ENCODE measurements at places on chromosomes 7 and 10.

- DNase-seq, result no peak
These were observed 1.9 kb upstream of the EPHB4 start for GRCh38 chr7:100829150-100829716.

DNA sequence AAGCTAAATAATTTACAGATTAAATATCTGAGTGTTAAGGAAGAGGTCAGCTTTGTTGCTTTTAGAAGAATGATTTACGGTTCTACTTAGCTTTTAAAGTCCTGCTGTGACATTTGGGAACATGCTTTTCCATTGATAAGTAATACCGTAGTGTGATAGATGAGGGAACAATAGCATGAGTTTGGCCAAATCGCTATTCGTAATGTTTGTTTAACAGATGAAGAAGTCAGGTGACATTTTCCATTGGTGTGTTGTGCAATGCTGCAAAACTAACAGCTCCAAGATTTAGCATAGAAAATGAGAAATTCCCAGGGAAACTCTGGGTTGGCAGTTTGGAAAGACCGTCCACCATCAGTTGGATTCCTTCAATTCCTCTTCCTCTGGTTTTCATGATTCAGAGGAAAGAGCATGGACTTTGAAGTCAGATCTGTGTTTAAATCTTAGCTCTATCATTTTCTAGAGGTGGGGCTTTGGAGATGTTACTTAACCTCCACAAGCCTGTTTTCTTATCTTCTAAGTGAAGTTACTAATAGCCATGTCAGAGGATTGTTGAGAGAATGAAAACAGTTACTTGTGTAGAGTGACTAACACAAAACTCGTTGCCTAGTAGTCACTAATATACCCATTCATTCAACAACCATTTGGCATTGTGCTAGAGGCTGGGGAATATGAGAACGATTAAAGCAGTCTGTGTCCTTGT lies 140.4 kb upstream of the BMPER start:
- no peak for DNase-seq

DNA sequence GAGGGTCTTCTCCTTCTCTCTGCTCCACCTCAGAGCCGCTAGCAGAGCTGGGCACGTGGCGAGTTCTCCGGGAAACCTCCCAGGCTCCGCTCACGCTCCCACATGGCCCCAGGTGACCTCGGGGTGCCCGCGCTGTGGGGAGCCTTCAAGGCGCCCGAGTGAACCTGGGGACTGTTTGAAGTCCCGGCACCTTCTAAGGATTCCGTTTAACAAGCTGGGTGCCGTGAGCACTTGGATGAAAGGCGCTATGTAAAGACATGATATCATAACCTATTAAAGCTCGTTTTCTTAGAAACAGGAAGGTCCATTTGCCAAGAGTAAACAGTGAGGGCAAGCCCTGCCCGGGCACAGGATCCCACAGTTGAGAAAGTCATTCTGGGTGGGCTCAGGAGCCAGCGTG lies 15.8 kb upstream of the MYL10 start:
- DNase-seq, result peak; percentile 74

- DNase-seq, result no peak
These were observed 68.9 kb downstream of the HTR7 start for GRCh38 chr10:90788968-90789367.

GRCh38 chr7:22356010-22356691 lies 803 bp downstream of the RAPGEF5 start:
- no peak for DNase-seq

DNA sequence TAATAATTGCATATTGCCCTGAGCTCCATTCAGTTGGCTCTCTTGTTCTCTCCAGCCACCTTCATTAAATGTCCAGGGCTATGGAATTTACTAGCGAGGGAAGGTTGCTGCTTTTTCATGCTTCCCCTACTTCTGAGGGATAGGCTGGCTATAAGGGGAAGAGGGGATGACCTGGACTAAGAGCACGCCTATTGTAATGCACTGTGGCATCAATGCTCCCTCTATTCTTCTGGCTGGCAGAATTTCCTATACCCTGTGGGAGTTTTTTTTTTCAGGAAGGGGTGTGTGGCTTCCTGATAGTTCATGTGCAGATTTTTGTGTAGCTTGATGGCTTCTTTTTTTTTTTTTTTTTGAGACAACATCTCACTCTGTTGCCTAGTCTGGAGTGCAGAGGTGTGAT lies 155.8 kb downstream of the SND1 start:
- DNase-seq, result no peak

DNA sequence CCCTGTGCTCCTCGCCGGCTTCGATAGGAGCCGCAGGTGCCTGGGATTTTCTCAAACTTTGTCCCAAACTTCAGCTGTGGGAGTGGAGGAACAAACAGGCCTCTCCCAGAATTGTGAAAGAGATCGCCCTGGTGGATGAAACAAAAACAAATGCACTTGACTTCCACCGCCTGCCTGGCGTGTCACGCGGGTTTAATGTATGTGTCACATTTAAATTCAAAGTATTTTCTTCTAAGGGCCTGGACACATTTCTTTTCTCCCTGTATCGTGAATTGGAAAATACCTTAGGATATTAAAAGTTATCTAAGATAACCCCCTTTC lies 694 bp upstream of the WASL start:
- DNase-seq, result no peak

DNA sequence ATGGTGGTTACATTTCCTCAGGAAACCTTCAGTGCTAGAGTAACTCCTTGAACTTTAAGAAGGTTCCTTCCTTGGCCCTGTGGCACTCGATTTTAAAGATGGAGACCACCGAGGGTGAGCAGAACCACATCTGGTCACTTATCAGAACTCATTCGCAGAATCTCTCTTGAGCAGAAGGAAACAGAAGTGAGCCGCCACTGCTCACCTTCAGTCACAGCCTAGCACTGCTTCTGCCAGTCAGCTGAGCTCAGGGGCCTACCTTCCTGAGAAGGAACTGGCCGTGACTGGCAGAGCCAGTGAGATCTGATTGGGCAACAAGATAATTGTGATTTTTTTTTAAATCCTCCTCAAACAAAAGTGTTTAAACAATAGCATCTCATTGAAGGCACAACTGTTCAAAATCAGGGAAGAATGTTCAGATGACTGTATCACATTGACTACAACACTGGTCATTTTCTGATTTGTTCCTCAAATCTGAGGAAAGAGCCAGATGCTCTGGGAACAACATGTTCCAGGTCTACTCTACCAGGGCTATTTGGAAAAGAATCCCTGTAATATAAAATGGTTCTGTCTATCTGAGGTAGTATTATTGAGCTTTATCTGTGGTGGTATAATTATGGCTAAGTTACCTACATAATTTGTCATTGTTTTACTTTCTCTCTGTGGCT lies 2.7 kb upstream of the SYPL1 start:
- no peak for DNase-seq

GRCh38 chr10:71158902-71159301 lies 53.5 kb upstream of the UNC5B start:
- no peak for DNase-seq

DNA sequence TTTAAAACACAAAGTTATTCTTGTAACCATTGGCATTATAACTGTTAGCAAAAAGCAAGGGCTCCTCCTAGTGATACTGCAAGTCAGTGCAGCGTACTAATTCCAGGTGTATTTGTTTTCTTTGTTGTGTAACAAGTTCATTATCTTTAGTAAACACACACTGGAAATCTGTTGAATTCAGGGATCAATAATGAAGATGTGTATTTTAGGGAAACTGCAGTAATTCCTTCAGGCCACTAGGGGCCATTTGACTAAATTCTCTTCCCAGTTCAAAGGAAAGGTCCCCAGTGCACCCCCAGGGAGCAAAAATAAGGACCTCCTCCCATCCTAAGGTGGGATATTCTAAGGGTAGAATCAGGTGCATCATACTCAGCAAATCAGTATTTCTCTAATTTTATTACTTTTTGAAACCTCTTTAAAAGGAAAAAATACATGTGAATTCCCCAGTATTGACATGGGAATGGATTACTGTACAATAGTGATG lies 158.6 kb upstream of the LYZL1 start:
- DNase-seq, result peak; percentile 92

GRCh38 chr7:78103475-78103874 lies 304.9 kb downstream of the PHTF2 start:
- DNase-seq, result no peak

DNA sequence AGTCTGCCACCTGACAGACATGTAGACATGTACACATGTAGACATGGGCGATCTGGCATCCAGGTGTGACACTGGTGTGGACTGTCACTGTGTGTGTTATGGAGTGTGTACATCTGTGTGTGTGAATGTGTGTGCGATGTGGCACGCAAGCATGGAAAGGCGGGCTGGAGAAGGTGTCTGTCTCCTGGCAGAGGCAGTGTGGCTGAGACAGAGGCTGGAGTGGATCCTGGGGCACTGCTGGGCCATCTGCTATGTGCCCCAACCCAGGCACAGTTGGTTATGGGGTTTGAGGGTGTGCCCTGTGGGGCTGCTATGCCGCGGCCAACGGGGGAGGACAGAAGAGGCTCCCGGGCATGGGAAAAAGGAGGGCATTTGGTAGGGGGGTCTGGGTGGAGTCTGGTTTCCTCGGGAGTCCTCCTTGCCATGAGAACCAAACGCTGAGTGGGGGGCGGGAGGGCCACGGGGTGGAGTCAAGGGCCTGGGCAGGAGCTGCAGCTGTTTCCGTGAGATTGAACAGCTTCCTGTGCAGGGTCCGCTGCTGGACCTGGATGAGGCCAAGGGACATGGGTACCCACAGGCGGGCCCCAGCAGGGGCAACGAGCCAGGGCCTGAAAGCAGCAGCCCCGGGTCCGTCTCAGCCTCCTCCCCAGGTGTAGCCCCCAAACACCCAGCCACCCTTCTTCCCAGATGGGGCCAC lies 1.3 kb downstream of the ELN start:
- DNase-seq, result no peak

GRCh38 chr10:89069589-89069988 lies 79.0 kb downstream of the FAS start:
- no peak for DNase-seq

GRCh38 chr7:133364959-133365690 lies 112.2 kb downstream of the EXOC4 start:
- DNase-seq, result no peak

GRCh38 chr7:3043544-3044371 lies at the start of gene CARD11:
TSS of gene CARD11 (minus strand) at chr7:3043867. CDS start at chr7:2958506, 85,361 bp downstream.
- no peak for DNase-seq

DNA sequence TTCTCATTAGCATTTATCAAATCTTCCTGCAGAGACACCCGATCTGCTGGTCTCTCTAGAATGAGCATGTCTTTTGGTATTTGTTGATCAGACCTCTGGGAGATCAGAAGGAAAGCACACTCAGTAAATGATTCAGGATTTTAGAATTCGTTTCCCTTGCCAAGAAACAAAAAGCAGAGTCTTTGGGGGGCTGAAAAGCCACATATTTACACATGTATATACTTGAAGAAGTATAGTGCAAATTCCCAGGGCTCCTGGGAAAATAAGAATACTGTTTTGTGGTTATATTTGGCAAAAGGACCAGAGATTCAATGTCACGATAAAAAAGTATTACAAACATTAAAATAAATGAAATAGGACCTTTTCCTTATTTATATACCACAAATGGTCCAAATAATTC lies 100.2 kb downstream of the AGMO start:
- DNase-seq, result no peak

DNA sequence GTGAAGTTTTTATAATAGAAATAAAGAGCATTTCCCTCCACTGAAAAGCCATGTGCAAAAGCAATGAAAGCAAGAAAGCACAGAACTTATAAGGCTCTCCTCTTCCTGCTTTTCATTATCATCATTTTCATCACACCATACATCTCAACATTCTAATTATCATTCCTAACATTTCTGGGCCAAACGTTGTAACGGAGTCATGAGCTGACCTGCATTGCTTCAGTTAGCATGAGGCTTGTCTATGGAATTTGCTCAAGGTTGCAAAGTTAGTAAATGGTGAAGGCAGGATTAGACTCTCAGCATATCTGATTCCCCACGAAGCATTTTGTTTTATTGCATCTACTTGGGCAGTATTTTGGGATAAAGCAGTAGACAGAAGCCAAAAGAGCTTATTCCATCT lies 11.4 kb downstream of the SCIN start:
- no peak for DNase-seq

GRCh38 chr10:105950410-105950809 lies 1214.1 kb downstream of the SORCS1 start:
- peak; percentile 22 for DNase-seq

DNA sequence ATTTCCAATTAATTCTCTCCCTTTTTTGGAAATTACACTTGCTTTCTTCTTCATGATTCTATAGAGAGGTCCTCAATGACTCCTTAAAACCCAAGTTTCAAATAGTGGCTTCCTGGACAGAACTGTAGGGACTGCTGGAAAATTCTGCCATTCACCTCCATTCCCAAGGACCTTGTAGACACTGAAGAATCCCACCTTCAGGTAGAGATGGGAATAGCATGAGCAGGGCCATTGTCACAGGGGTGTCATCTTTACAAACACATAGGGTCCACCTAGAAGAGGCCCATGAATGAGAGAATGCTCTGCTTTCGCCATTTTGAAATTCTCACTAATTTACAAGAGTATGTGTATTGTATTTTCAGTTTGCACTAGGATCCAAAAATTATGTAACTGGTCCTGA lies 701.7 kb upstream of the CELF2 start:
- no peak for DNase-seq

- no peak for DNase-seq
These were observed 11.5 kb downstream of the CNNM1 start for GRCh38 chr10:99340650-99341049.

- DNase-seq, result no peak
These were observed 61.2 kb upstream of the LRRN3 start for GRCh38 chr7:111029574-111030251.

GRCh38 chr10:83262434-83262833 lies 876.9 kb upstream of the GHITM start:
- DNase-seq, result no peak

DNA sequence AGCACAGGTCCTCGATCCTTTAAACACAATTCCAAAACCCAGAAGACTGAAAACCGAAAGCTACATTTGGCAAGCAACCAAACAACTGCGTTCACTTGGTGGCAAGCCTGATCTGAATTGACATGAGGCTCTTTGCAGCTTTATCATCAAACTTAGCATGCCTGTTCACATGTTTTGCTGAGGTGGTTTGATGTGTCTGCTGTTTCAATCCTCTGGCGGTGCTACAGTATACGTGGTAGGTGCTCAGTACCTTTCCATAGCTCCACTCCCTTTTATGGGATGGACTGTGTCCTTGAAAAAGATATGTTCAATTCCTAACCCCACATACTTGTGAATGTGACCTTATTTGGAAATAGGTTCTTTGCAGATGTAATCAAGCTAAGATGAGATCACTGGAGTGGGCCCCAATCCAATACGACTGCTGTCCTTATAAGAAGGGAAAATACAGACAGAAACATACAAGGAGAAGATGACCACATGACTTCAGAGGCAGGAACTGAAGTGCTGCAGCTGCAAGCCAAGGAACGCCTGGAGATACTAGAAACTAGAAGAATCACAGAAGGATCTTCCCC lies 33.4 kb downstream of the CCDC6 start:
- peak; percentile 98 for DNase-seq

DNA sequence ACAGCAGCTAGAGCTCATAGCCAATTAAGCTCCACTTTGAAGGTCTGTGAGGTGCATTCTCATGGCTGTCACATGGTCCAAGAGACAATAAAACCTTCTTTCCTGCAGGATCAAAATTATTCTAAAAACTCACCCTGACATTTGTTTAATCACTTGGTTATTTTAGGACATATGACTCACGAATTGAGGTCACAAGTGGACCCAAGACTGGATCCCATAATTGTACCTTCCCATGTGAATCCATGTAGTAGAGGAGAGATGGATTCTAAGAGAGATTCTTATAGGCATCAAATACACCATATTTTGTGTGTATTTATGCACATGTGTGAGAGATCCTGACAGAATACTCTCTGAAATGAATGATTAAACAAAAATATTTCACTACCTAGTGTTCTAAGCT lies 18.1 kb downstream of the POLR1F start:
- no peak for DNase-seq

- DNase-seq, result no peak
These were observed 43.1 kb downstream of the MET start for GRCh38 chr7:116715077-116715476.

Measured in LNCaP clone FGC (cell line).